ENCODE measurements at places on chromosomes 1 and 21.

DNA sequence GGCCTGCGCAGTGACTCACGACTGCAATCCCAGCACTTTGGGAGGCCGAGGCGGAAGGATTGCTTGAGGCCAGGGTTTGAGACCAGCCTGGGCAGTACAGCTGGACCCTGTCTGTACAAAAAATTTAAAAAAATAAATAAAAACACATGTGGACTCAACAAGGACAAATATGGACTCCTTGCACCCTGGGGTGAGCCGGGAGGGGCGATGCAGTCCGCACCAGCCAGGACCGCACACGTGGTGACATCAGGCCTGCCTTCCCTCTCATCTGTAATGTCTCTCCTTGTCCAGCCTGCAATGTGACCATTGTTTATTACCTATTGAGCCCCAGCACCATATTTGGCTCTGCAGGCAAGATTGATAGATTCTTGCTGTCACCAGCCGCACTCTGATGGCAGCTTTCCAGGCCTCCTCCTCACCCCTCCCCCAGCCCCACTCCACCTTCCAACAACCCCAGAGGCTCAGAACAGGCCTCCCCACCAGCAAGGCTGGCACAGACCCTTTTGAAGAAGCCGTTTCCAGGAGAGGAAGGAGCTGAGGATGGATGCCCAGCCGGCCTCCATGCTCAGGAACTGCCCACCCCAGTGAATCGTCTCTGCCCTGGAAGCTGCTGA is 55.2 kb downstream of the IRF2BP2 start:
- peak; percentile 87 for DNase-seq

DNA sequence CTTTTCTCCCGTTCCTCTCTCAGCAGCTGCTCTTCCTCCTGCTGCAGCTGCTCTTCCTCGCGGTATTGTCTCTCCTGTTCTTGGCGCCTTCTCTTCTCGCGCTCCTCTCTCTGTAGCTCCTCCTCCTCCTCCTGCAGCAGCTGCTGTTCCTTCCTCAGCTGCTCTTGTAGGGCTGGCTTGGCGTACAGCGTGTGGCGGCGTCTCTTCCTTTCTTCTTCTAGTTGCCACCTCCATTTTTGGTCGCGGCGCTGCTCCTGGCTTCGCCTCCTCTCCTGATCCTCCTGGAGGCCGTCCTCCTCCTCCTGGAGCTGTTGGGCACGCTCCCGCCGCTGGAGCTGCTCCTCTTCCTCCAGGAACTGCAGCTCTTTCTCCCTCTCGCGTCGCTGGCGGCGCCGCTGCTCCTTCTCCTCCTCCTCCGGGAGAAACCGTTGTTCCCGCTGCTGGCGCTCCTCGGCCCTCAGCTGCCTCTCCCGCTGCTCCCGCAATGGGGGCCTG is 4.8 kb downstream of the TCHH start:
- DNase-seq, result peak; percentile 65

- no peak for DNase-seq
Measured at GRCh38 chr1:113451710-113452109, 61.4 kb downstream of the MAGI3 start.

- peak; percentile 61 for DNase-seq
Measured at GRCh38 chr1:11563560-11564069, 84.7 kb downstream of the DISP3 start.

DNA sequence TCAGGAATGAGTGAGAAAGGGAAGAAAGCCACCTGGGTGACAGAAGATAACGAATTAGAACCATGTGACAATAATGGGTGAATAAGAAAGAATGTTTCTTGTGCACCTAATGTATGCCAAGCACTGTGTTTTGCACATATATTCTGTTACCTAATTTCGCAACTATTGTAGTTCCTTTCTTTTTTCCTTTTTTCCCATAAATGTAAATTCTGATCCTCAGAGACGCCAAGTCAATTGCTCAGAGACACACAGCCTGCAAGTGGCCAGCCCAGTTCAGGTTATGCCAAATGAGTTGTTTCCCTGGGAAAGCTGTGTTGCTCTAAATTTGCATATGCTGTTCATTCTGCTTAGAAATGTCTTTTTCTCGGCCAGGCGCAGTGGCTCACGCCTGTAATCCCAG is 1.7 kb upstream of the RSPO1 start:
- DNase-seq, result no peak

DNA sequence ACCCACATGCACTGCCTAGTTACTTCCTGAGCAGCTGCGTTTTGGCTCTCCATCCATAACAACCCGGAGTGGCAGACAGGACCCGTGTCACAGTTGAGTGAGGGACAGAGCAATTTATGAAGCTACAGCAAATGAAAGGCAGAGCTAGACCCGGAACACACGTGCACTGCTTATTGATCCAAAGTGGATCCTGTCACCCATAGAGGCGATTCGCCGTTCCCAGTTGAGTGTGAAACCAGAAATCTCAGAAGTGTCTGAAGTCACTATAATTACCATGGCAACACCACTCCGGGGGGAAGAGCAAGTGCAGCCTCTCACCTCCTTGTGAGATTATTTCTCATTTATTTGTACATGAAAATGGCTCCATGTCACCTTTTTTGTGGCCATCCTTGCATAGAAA is 365.2 kb downstream of the DSCAM start:
- DNase-seq, result no peak

Measured in SHP77 (cell line).